ENCODE measurements at places on chromosomes 7 and 10. TPM values are rescaled to one million over a fixed set of nuclear protein-coding genes. Genes with fewer than 3 reads are reported as not detected.

Gene DYNC1I1
- 39.0 TPM for total RNA-seq

Gene CNNM1
- 0.10 TPM for total RNA-seq

Gene UNCX
- not detected for total RNA-seq

Gene ZP3
- total RNA-seq = not detected

Gene OGDHL
- total RNA-seq = 4.1 TPM

Gene ADK
- total RNA-seq = 47.2 TPM

Gene GPR15LG
- total RNA-seq = not detected

Gene ADAM8
- total RNA-seq = 2.4 TPM

Gene GNAT3
- total RNA-seq = not detected
